Mesenchymal stem cell (in vitro differentiated cells and primary cell): ENCODE measurements at places on chromosomes 1 and 21.

DNA sequence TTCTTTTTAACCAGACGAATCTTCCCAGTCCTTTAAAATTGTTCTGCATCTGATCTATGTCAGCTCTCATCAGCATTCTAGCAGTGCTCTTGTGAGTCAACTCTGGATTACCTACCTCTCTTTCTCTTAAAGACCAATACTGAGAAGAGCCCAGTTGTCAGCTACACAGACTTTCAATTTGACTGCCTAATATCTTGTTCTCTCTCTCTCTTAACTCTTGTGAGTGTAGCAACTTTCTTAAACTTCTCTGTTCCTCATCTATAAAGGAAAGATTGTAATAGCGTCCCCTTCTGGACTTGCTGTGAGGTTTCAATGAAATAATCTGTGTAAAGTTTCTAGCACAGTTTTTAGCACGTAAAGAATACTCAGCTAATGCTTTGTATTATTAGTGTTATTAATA, 499.3 kb upstream of the ADAMTS5 start:
- DNase-seq, result no peak

- no peak for DNase-seq
These were observed 948 bp downstream of the PRUNE1 start for GRCh38 chr1:151009206-151009587.

DNA sequence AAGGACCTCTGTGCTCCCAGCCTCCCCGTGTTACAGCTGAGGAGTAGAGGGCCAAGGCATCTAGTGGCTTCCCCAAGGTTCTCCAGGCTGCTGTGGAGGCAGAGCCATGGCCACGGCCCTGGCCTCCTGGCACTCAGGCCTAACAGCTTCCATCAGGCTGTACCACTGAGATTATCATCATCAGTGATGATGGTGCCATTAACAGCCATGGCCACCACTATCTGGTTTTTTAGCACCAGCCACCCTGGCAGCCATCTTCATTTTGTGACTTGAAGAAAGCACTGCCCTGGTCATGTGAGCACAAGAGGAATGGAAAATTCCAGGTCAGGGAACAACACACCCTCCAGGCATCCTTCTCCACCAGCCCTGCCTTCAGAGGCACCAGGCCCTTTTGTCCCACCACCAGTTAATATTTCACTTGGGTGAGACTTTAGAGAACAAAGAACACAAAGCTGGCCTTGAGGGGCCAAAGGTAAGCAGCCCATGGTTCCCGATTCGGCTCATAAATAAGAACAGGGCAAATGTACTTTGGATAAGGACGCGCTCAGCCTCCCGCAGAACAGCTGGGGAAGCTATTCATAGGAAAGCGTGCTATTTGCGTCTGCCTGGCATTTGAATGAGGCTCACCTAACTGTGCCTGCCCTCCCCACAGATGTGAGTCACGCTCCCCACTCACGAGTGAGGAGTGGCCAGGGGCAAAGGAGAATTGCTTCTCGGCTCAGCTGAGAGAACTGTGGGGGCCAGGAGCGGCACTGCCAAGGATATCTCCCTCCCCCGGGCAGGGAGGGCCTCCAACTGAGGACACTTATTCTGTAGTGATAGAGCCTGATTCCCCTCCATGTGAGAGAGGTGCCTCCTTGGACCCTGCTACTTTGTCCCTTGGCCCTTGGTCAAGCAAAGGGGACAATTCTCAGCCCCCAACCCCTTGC, 95.6 kb downstream of the CD58 start:
- no peak for DNase-seq

GRCh38 chr1:59917026-59917784, 9.4 kb downstream of the CYP2J2 start:
- no peak for DNase-seq

GRCh38 chr1:71196685-71197084, 115.8 kb upstream of the ZRANB2 start:
- peak; percentile 6 for DNase-seq

DNA sequence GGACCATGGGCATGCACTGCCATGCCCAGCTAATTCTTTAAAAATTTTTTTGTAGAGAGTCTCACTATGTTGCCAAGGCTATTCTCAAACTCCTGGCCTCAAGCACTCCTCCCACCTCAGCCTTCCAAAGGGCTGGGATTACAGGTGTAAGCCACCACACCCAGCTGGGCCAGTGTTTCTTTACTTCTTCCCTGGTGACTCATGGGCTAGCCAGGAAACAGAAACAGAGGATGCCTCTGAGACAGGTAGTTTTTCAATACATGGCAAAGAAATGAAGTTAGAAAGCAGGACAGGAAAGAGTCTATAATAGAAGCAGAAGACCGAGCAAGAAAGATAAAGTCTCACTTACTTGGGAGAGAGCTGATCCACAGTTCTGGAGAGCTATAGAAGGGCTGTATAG, 7.6 kb upstream of the C1orf74 start:
- DNase-seq, result no peak

DNA sequence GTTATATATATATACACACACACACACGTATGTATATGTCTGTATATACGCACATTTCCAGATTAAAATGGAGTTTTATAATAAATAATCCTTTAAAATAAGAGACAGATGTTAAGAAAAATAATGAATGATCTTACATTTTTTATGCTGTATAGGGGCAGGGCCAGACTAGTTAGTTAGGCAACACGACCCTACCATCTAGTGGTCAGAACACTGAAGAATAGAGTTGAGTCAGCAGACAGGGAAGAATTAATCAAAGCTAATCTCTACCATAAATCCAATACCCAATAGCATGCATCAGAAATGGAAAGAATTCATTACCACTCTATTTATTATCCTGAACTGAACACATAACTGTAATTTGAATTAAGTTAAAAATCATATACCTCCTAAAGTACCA, 156.7 kb downstream of the BRINP3 start:
- peak; percentile 1 for DNase-seq

DNA sequence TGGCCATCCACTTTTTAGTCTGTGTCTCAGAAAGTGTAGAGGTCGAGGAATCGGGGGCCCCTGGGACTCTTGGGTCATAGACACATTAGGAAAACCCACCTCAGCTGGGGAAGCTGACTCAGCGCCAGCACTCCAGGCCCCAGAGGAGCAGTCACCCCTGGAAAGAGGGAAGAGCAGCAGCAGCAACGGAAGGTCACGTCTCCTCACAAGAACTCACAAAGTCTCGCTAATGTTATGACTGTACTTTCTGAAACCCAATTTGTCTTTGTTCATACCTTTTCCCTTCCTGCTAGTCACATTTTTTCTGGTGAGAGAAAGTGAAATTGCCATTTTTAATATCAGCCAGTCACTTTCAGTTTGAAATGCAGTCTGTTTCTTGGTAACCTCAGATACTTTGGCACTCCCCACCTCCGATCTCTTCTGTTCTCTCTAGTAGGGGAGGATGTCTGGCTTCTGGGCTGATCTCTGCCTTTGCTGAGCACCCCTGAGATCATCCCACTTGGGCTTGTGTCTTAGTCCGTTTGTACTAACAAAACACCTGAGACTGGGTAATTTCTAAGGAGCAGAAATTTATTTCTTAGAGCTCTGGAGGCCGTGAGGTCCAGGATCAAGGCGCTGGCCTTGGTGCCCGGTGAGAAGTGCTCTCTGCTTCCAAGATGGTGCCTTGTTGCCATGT, 6.0 kb upstream of the NLRP3 start:
- DNase-seq, result no peak

GRCh38 chr1:65195495-65196417, 47.8 kb downstream of the AK4 start:
- DNase-seq, result peak; percentile 31

GRCh38 chr1:86184426-86184825, 27.9 kb upstream of the COL24A1 start:
- no peak for DNase-seq
